Bronchial smooth muscle cell (primary cell): ENCODE measurements at places on chromosomes 6 and 20. TPM values are rescaled to one million over a fixed set of nuclear protein-coding genes. Genes with fewer than 3 reads are reported as not detected.

The BPIFB4 gene
- total RNA-seq, result not detected in 2 replicates

The AIF1 gene
- not detected in 2 replicates for total RNA-seq

The RCAN2 gene
- total RNA-seq, result 0.09 and 1.6 TPM in 2 replicates

The AVP gene
- not detected in 2 replicates for total RNA-seq

The NRSN1 gene
- under 0.01 TPM in 1 of 2 replicates, not detected in the other for total RNA-seq

The ARMC2 gene
- 1.6 and 2.7 TPM in 2 replicates for total RNA-seq

The TRIM15 gene
- not detected in 2 replicates for total RNA-seq

The SYCP2 gene
- 0.17 and 0.63 TPM in 2 replicates for total RNA-seq

The EBF4 gene
- 0.16 and 0.43 TPM in 2 replicates for total RNA-seq

The C6orf15 gene
- total RNA-seq, result not detected in 2 replicates

The CST5 gene
- not detected in 2 replicates for total RNA-seq

The B3GALT4 gene
- 13.6 and 14.6 TPM in 2 replicates for total RNA-seq

The MEP1A gene
- not detected in 2 replicates for total RNA-seq

The SLC4A11 gene
- total RNA-seq, result 0.94 and 1.7 TPM in 2 replicates

The IMPG1 gene
- not detected in 2 replicates for total RNA-seq

The SMPDL3A gene
- 24.4 and 57.7 TPM in 2 replicates for total RNA-seq
